Left ventricle myocardium inferior (tissue), 1 donor: ENCODE measurements at places on chromosomes 7 and 10.
A peak's percentile ranks its signal among the peaks of the same experiment; 100 is the strongest.

- DNase-seq, result no peak
Measured at GRCh38 chr7:94400022-94400421, 5.3 kb downstream of the COL1A2 start.

DNA sequence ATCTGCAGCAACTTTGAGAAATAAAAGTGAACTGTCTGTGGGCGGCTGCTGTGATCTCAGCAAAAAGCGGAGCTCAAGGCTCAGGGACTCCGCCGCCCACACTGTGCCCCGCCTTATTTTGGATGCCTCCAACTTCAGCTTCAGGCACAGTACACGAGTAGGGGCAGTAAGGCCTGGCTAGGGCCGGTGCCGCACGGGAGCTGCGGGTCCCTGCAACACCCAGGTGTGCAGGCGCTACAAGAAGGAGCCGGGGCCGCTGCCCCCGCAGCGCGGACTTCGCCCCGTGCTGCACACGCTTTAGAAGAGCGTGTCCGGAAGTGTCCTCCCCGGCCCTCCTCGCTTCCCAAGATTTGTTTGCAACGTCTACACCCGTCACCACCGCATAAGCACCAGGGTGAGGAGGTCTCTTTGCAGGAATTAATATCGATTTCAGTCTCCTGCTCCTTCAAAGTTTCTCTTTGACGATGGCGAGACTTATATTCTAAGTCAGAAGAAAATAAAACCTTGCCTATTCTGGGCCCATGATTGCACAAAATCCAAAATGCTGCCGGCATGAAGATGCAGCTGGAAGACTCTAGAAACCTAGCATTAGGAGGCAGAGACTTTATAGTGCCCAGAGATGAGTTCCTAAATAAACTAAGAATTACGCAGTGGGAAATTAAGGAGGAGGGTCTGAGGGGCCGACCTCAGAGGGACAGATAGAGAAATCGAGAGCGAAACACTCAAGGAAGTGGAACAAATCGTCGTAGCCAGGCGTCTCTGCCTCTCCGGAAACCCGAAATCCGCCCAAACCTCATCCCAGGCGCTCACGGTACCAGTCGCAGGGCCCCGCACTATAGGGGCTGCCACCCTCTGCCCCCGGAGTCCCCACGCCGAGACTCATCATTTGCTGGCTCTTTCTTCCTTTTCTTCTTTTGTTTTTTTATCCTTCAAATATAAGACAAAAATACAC is 6.4 kb downstream of the VAX1 start:
- DNase-seq, result no peak

DNA sequence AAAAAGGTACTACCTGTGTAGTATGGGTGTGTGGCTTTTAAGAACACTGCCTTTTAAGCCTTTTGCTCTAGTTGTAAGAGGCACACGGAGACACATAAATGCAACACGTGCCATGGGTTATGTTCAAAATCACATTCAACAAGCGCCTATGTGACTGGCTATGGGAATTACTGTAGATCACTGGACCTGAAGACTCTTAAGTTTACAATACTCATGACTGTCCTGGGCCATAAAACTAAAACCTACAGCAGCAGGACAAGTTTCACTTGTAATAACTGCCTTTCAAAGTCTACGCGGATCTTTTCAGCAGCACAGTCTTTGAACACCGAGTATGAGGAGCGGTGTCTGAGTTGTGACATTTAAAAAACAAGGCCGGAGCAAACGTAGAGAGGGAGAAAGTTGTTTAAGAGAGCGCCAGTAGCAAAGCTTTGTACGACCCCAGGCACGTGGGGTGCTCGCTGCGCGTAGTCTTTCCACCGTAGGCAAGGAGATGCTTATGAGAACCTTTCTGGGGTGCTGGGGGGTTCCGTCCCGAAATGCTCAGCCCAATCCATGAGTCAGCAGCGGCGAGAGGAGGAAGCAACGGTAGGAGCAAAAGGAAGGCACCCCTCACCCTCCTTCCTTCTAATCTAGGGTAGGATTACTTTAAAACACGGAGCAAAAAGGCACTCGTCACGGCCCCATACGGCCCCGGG is 662 bp downstream of the DNAJC2 start:
- no peak for DNase-seq

DNA sequence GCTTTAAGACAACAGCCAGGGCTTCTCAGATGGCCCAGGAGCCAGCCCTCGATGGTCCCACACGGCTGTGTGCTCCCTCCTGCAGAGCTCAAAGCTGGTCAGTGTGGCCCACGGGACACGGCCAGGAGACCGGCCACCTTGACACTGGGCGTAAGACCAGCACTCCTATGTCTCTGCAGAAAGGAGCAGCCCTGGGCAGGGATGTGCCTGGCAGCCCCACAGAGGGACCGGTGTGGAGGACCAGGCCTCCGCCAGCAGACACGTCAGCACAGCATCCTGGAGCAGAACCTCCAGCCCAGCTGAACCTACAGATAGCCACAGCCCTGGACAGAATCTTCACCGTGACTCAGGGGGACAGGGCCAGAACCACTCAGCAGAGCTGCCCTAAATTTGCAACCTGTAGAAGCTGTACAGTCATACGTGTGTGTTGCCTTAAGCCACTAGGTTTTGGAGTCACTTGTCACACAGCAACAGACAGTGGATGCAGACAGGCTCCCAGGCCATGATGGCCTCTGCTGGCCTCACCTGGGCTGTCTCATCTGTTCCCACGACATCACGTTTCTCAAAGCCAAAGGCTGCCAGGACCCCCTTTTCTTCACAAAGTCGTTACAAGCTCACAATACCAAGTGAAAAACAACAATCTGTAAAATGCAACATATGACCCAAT is 132.4 kb downstream of the DIP2C start:
- no peak for DNase-seq

DNA sequence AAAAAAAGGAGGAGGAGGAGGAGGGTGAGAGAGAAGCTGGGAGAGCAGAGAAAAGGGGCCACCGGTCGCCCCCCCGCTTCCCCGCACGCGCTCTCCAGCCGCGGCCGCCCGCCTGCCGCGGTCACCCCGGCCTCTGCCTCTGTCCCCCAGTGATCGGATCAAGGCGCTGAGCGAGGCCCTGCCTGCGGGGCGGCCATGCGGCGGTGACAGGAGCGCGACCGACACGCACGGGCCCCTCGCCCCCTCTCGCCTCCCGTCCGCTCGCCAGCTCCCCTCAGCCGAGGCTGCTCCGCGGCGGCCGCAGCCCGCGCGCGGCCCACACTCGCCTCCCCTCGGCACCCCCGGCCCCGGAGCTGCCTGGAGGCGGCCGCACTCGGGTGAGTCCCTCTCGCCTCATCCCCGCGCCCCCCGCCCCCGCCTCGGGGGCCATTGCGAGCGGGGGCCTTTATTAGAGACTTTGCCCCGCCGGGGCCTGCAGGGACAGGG is at the start of gene GTF2I:
GTF2I (plus strand) TSS at position 27 of the 486 bp plus-strand sequence. CDS start 31,411 bp downstream, outside the sequence.
- no peak for DNase-seq

DNA sequence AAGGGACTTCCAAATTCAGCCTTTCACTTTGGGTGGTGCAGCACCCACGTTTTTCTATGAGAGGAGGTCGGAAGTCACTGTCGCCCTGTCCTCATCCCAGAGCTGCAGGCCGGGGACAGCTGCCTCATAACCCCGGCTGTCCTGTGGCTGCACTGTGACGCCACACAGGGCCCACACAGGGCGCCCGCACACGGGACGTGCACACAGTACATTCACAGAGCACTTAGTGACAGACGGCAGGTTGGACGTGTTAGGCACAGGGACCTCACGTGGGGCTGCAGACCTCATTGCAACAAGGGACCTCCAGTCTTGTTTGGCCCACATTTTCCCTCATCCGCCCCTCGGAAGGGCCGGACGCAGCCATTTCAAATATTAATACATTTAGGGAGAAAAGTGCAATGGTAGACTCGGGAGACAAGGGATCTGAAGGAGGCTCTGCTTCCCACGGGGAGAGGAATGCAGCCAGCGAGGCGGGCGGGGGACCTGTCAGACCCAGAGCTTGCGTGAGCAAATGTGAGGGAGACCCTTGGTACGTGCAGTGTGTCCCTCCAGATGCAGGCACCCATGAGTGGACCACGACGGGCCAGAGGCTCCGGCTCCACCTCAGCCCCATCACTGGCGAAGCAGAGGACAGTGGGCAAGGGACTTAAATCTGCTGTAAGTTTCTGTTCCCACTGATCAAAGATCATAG is 86.7 kb downstream of the VOPP1 start:
- DNase-seq, result no peak

DNA sequence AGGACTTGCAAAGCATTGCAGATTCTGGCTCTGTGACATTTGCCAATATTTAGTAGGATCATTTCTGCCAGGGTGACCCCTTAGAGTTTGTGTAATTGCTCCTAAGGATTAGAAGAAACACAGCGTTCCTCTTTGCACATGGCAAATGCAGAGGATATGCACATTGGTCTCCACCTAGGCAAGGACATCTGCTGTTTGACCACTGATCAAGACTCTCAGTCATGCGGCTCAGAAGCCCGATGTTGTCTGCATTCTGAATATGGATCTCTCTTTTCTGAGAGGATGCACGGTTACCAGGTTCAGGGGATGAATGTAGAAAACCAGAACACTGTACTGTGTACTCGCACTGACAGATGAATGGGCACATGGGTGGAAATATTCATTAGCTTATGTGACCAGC is 180.6 kb upstream of the AGK start:
- no peak for DNase-seq

DNA sequence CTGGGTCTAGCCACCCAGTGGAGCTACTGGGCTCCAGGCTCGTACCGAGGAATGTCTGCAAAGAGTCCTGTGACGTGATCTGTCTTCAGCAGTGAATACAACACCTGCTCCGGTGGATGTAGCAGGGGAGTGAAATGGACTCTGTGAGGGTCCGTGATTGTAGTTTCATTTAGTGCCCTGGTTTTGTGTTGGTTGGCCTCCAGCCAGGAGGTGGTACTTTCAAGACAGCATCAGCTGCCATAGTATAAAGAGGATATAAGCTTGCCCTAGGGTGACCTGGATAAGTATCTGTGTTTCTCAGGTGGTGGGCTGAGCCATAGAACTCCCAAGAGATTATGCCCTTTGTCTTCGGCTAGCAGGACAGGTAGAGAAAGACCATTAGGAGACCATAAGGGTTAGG is 24.6 kb upstream of the WNT2 start:
- DNase-seq, result no peak

DNA sequence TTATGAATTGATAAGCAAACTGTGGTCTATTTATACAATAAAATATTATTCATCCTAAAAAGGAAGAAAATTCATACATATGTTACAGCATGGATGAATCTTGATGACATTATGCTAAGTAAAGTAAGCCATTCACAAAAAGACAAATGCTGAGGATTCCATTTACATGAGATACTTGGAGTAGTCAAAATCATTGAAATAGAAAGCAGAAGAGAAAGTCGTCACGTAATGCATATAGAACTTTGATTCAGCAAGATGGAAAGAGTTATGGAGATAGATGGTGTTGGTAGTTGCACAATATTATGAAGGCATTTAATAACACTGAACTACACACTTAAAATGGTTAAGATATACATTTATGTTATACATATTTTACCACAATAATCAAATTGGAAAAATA is 309.7 kb upstream of the KLF6 start:
- no peak for DNase-seq

DNA sequence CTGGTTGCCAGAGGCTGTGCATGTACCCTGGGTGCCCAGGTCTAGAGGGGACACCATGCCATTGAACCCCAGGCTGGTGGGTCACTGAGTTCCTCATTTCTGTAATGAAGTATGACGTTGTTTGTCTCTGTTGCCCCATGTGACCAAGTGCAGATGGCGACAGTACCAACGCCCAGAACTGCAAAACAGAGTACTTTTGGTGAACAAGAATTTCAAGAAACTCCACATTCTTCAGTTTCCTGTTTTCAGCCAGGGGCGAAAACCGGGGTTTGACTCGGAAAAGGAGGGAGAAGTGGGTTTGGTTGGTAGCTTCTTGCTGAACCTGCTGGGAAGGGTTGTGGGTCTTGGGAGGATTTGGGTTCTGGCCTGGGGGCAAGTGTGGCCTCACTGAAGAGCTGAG is 18.2 kb downstream of the CYP17A1 start:
- no peak for DNase-seq

- DNase-seq, result no peak
Measured at GRCh38 chr10:63562857-63563256, 41.7 kb downstream of the REEP3 start.

GRCh38 chr10:50929670-50930069 is 44.2 kb upstream of the A1CF start:
- no peak for DNase-seq

GRCh38 chr7:14836006-14836405 is 66.5 kb downstream of the DGKB start:
- DNase-seq, result no peak

- DNase-seq, result no peak
Measured at GRCh38 chr7:44854644-44855364, 6.9 kb upstream of the H2AZ2 start.

- DNase-seq, result peak; percentile 39
Measured at GRCh38 chr10:78974617-78975317, 94.0 kb upstream of the ZMIZ1 start.

DNA sequence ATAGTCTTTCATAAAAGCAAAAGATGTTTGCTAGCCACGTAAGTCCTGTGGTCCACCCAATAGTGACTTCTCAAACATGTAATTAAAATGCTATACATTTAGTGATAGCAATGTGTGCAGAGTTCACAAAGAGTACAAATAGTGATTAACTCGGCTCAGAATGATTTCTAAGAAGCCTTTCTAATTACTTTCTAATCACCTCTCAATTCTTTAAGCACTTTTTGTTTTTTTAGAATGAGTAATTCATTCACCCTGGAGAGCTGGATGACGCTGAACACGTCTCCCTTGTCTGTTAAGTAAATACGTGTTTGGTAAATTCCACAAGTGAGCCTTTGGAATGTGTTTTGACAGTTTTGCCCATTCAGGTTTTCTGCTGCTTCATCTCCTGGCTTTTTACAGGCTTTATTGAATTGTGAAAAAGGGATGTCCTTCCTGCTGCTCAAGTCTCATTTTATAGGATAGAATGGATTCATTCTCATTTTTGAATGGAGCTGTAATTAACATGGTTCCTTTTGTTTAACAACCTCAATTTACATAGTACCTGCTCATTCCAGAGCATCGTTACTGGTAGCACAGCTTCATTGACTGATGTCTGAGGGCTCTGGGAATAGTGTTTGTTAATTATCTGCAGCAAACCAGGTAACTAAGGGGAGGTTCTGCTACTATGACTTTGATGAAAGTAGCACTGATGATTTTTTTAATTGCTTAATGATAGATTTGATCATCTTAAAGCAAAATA is 212.1 kb downstream of the VTI1A start:
- DNase-seq, result no peak

- DNase-seq, result no peak
Measured at GRCh38 chr7:74454925-74455288, 1.2 kb downstream of the GTF2IRD1 start.

- no peak for DNase-seq
Measured at GRCh38 chr10:118970770-118971169, 58.7 kb upstream of the NANOS1 start.

GRCh38 chr10:102242118-102242485 is 790 bp upstream of the PITX3 start:
- DNase-seq, result no peak
